ENCODE measurements at places on chromosomes 3 and 15. TPM values are rescaled to one million over a fixed set of nuclear protein-coding genes. Genes with fewer than 3 reads are reported as not detected.
A peak's percentile ranks its signal among the peaks of the same experiment; 100 is the strongest.

GRCh38 chr3:86162521-86162920, 828.4 kb downstream of the VGLL3 start:
- no peak for DNase-seq

DNA sequence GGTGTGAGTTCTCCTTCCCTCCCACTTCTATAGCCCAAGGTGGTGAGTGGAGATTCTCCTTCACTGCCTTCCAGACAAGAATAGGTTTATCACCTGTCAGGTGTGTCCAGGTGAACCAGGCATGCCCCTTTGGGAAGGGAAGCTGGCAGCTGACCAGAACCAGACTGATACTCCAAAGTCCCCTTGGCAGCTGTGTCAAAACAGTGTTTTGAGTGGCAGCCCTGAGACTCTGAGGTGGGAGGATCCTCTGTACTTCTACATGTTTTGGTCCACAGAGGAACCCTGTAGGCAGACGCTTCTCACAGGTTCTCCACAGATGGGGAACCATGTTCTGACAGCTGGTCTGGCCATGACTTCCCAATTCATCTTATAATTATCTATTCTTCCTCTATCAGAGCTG, 30.1 kb downstream of the ISL2 start:
- no peak for DNase-seq

- DNase-seq, result no peak
Measured at GRCh38 chr3:165194511-165195240, 1.5 kb downstream of the SLITRK3 start.

The HYKK gene
- total RNA-seq, result 4.5 TPM

The ARPIN gene
- total RNA-seq, result 35.4 TPM

The ACTC1 gene
- total RNA-seq, result 2,067 TPM

The INO80 gene
- total RNA-seq, result 23.5 TPM

DNA sequence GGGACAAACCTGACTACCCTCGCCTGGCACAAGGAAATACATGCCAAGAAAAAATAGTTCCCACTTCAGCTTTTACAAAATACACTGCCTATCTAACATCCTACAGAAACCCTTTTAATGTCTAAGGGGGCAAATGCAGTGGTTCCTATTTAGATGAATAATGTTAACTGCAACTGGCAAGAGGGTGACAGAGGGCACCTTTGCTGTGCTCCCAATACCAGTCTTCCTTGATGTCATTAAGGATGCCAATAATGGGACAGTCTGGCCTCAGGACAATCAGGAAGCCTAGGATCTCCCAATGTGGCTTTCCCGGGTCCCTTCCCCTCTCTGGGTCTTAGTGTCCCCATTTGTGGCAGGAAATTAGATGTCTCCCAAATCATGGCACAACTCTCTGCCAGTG, 13.9 kb downstream of the CSRNP1 start:
- no peak for DNase-seq

The SRGAP3 gene
- total RNA-seq, result 2.0 TPM

DNA sequence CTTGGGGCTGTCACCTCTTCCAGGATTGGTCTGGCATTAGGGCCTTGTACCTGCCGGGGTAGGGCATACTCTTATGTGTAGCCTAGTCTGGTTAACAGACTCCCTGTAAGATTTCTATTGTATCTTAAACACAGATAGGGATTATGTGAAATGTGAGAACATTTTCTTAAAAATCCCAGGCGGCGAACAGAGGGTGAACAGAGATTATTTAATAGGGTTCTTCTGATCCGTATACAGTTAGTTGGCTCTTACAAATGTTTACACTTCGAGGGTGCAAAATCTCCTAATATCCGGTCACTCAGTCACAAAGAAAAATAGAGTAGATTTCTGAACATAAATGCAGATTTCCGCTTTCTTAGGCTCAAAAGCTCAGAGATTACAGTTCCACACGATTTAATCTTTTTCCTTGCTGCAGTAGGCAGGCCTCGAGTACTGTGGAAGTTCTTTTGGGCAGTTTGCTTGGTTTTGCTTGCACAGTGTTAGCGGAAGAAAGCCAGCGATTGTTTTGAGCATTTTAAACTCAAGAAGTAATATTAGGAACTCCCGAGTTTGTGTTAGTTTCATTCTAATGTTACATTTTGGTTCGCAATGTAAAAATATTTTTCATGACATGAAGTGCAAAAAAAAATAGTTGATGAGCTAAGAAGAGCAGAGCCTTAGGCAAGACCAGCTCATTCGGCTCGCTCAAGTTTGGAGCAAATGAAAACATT, 993 bp downstream of the PLCL2 start:
- DNase-seq, result no peak

- peak; percentile 32 for DNase-seq
Measured at GRCh38 chr15:85795337-85796305, 896 bp upstream of the KLHL25 start.

DNA sequence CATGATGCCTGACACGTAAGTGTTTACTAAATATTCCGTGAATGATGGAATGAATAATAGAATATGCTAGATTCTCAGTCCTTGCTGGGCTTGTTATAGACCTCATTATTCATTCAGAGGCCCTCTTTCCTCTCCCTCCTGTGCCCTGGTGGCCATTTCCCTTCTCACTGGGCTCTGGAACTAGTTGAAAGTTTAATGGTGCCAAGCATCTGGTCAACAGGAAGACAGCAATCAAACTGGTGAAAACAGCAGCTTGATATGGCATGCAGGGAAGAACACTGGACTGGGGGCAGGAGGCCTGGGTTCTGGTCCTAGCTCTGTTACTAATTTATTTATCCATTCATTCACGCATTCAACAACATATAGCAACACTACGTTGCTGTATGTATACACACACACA, 3.7 kb upstream of the APOD start:
- no peak for DNase-seq

DNA sequence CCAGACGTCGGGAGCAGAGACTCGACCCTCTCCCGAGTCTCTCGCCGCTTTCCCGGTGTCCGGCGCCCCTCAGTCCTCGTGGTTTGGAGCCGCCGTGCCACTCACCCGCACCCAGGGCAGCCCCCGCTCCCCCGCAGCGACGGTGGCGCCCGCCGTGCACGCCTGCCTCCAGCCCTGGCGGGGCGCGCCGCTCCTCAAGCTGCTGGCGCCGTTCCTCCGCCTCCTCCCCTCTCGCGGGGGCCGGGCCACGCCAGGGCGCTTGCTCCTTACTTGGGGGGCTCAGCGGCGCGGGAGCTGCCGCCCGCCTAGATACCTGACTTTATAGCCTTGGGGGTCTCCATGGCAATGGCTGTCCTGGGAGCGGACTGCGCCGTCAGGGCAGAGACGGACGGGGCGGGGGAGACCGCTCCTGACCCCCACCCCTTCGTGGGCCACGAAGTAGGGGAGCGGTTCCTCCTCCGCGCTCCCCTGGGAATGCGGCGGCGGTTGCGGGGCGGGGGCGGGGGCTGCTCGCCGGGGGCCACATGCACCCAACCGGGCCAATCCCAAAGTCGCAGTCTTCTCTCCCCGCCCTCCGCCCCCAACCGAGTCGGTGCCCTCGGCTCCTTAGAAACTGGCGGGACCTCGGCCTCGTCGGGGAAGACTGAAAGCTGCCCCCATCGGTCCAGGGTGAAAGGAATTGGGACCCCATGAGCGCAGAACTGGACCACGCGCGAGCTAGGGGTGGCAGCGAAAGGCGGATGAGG, at the start of gene ANKRD63:
ANKRD63 (minus strand) TSS at position 196 of the 746 bp plus-strand sequence. CDS start 478 bp downstream, outside the sequence.
- DNase-seq, result no peak

- DNase-seq, result no peak
Measured at GRCh38 chr3:120459196-120459595, 8.4 kb upstream of the FSTL1 start.

GRCh38 chr3:87855616-87856015, 203.2 kb downstream of the CGGBP1 start:
- no peak for DNase-seq

DNA sequence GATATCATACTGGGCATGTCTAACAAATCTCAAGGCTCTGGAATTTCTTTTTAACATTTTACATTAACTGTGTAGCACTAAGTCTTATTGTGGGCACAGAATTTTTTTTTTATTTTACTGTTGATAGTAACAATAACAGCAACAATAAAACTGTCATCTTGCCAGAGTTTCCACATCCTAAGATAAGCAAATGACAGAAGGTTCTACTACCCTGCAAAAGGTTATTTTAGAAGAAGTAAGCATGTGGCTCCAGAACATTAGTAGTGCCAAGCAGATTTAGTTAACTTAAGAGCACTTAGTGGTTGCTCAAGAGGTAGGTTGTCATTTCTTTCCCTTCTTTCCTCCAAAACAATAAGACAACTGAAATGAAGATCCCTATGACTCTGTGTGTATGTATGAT, 743.0 kb upstream of the CBLB start:
- no peak for DNase-seq

The KBTBD8 gene
- 1.2 TPM for total RNA-seq

The WHAMM gene
- total RNA-seq, result 11.5 TPM

Measured in aorta (tissue), 5 donors.